NCI-H460 (cell line): ENCODE measurements at places on chromosomes 4 and X. TPM values are rescaled to one million over a fixed set of nuclear protein-coding genes. Genes with fewer than 3 reads are reported as not detected.

FOXR2 gene
- not detected in 2 replicates for total RNA-seq

MCF2 gene
- total RNA-seq, result 0.05 TPM in 1 of 2 replicates, not detected in the other

SLC4A4 gene
- total RNA-seq, result 0.10 TPM in 1 of 2 replicates, not detected in the other

DNA sequence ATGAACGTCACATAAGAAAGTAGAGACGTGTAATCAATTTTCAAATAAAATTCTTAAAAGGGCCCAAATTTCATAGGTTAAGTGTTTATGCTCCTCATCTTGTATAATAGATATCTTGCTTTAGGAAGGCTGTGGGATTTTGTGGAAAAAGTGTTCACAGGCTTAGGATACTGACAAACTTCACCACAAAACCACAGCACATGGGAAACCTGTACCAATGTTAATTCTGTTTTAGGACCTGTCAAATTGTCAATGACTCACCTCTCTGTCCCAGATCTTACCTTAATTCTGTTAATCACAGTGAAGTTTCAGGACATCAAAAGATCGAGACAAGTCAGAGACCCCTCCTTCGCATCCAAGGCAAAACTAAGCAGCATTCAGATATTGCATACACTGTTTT lies 24.2 kb downstream of the FGFBP1 start:
- no peak for DNase-seq

DNA sequence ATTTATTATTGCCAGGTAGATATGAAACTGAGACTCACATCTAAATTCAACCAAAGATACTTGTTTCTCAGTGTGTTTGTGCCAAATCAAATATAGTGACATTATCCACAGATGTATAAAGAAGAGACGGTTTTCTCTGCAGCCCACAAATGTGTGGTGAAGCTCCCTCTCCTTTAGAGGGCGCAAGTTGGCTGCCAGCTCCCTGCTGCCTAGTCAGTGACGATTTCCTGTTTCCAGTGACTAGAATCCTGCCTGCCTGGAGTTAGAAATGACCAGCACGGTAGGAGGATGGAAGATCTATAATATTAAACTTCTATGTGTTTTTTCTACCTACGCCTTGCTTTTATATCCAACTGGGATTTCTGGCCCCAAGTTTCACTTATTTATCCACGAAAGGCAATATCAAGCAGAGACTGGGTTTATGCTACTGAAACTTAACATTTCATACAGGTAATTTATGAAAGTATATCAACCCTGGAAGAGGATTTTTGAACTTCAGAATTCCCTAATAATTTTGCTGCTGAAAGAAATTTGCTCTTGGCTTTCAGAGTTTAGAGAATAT lies 1793.7 kb upstream of the TENM3 start:
- peak; percentile 69 for DNase-seq

- no peak for DNase-seq
These were observed 29.8 kb downstream of the PAGE2 start for GRCh38 chrX:55118574-55118973.

DNA sequence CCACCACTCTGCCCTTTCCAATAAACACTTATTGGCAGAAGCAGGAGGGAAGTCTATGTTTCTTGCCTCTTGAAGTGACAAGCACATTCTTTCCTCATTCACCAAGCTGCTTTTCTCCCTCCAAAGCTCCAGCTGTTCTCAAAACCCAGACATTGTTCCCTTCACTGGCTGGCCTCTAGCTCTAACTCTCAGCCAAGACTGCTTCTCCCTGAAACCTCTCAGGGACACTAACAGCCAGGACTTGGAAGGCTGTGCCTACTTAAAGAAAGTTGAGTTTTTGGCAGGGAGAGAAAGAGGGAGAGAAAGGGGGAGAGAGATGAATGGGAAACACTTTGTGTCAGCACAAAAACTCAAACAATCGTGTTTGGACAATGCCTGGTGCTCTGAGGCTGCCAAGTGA lies 99.5 kb downstream of the COX18 start:
- DNase-seq, result no peak

DNA sequence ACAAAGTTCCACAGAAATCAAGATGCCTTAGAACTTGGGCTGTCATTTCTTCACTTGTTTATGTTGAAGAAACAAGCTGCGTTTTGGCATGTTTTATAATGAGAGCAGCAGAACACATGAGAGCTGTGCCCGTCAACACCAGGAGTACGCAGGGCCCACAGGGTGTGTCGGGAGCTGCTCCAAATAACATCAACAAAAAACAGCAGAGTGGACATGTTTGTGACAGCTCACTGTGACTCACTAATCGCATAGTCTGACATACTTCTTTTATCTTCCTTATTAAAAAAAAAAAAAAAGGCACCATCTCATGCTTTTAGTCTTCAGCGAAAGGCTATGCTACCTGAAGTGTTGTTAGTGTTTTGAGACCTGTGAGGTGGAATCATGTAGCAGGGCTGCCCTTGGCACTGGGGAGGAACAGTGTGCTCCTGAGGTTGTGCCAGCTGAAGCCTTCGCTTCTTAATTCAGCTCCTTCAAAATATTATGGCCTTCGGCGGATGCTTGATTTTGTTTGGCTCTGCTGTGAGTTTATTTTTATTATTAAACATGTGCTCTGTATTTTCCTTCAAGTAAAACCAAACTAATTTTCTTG lies 32.8 kb downstream of the FHDC1 start:
- peak; percentile 33 for DNase-seq

DNA sequence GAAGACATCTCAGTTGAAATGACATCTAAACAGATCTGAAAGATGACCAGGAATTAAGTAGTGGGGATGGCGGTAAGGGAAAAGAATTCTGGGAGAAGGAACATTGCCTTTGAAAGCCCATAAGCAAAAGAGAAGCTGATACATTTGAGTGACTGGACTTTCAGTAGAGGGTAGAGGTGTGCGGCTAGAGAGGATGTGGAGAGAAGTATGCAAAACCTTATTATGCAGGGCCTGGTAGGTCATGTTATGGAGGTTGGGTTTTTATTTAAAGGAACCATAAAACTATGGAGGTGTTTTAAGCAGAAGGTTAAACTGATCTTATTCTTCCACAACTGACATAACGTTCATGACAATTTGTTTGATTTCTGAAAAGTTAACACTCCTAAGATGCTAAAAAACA lies 36.3 kb downstream of the RPS6KA3 start:
- DNase-seq, result no peak
